Stimulated activated CD8-positive, alpha-beta memory T cell treated with anti-CD3 and anti-CD28 coated beads, Interleukin-12 subunit alpha, Interleukin-12 subunit beta, amount 100 ng/mL, for 1 hour (primary cell): ENCODE measurements at places on chromosomes 12 and 14.

DNA sequence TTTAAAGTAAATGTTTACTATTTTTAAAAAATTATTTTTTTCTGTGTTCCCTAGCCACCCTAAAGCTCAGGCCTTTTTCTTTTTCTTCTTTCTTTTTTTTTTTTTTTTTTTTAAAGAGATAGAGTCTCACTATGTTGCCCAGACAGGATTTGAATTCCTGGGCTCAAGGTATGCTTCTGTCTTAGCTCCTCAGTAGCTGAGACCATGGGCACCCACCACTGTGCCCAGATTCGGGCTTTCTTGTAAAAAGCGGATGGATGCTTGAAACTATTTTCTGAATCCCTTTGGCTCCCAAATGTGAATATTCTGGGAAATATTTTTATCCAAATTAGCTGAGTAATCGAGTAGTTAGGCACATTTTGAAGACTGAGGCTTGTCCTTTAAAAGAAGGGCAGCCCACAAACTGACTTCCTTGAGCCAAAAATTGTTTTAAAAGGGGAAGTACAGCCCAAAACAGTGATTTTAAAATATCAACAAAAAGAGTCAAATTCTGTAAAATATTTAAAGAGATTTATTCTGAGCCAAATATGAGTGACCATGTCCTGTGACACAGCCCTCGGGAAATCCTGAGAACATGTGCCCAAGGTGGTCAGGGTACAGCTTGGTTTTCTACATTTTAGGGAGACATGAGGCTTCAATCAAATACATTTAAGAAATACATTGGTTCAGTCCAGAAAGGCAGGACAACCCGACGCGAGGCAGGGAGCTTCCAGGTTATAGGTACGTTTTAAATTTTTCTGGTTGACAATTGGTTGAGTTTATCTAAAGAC is 28.8 kb upstream of the HIGD1C start:
- no peak for DNase-seq

DNA sequence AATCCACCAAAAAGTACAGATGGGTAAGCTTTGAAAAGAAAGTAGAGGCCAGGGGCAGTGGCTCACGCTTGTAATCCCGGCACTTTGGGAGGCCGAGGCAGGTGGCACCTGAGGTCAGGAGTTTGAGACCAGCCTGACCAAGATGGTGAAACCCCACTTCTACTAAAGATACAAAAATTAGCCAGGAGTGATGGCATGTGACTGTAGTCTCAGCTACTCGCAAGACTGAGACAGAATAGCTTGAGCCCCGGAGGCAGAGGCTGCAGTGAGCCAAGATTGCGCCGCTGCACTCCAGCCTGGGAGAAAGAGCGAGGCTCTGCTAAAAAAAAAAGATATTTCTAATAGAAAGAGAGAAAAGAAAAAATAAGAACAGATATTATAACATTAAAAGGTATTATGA is 134.2 kb upstream of the SLCO1C1 start:
- DNase-seq: no peak

GRCh38 chr12:110741341-110742095 is 1.2 kb downstream of the PPP1CC start:
- DNase-seq: no peak

DNA sequence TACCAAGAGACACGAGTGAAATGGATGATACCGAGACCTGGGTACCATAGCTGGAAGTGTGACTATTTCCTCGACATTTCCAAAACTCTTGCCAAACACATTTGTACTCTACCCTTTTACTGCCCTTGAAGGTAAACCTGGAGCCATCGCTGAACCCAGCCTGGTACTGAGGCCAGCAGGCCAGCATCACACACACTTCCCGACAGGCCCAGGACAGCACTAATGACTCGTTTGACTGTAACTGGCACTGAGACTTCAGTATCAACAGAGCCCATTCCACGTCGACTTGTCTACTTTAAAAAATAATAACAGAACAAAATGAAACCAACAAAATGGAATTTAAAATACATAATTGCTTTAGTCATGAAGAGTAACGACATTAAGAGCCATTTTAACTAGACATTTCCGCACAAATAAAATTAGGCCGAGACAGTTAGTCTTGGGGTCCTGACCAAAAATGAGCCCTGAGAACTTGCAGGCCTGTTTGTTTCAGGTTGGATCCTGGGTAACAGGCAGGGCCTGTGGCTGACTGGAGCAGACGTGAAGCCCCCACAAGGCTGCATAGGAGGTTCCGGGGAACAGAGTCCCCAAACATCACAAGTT is 94.3 kb downstream of the RIMBP2 start:
- no peak for DNase-seq

GRCh38 chr14:89432226-89432625 is 15.2 kb upstream of the FOXN3 start:
- DNase-seq: no peak

DNA sequence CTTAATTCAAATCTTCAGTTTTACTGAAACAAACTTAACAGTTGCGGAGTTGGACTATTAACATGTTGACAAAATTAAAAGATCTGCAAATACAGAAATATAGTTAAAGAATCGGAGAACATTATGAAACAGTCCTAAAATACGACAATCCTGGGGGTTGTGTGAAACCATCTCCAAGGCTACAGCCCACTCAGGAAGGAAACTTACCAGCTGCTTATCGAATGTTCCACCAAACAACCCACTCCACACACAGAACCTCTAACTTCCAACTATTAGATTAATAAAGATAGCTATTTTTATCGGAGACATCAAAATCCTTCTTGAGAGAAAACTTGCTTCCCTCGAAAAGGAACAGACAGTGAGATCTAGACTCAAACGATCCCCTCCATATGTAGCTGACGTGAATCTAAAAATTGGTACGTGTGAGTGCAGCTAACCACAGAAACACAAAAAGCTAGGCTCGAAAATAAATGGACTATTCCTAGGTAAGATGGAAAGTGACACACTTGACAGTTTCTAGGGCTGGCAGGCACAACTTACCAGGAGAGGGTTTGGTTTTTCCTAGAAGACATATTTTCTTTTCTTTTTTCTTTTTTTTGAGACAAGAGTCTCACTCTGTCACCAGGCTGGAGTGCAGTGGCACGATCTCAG is 12.9 kb downstream of the VPS37B start:
- no peak for DNase-seq

DNA sequence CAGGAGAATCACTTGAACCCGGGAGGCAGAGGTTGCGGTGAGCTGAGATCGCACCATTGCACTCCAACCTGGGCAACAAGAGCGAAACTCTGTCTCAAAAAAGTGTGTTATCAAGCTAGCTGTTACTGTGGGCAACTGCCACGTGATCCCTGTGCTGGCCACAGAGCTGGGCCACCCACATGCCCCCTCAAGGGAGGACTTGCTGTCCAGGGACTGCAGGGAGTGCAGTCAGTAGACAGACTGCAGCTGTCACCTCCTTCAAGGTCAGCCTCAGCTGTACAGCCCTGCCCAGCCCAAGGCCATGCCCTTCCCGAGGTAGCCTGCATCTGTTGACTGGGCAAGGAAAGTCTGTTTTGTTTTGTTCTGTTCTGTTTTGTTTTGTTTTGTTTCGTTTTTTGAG is 46.6 kb upstream of the BICDL1 start:
- DNase-seq: no peak

GRCh38 chr12:112839386-112839972 is 47.9 kb downstream of the RPH3A start:
- no peak for DNase-seq

DNA sequence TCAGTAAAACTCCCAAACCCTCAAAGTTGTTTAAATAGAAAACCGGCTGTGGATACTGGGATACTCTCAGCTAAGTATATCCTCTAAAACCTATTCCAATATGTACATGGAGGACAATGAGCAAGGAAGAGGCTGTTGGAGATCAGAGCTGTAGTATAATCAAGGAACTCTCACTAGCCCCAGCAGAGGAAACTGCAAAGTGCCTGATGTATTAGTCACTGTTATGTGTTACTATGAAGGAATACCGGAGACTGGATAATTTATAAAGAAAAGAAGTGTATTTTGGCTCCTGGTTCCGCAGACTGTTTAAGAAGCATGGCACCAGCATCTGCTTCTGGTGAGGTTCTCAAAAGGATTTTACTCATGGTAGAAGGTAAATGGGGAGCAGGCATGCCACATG is 65.6 kb upstream of the RPL10L start:
- DNase-seq: no peak

DNA sequence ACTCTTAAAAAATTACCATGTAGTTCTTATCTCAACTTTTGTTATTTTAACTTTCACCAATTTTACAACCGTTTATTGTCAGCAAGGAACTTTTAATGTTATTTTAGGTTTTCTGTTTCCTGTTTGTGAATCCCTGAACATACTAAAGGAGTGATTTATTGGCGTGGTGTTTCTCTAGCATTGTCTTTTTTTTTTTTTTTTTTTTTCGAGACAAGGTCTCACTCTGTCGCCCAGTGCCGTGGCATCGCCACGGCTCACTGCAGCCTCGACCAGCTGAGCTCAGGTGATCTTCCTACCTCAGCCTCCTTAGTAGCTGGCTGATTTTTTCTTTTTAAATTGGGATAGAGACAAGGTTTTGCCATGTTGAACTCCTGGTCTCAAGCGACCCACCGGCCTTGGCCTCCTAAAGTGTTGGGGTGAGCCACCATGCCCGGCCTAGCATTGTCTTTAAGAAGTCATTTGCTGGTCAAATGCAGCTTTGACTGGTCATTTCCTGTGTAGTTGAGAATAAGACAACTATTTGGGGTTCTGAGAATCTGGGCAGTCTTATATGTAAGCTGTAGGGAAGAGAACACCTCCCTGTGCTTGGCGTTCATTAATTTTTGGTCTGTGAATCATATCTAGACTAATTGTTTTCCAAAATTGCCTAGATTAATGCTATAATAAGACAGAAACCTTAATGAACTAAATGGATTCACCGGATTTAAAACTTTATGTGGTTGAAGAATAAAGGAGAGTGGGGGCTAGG is 2.1 kb downstream of the WASHC4 start:
- DNase-seq: no peak
